ENCODE measurements at places on chromosomes 5 and 9.

DNA sequence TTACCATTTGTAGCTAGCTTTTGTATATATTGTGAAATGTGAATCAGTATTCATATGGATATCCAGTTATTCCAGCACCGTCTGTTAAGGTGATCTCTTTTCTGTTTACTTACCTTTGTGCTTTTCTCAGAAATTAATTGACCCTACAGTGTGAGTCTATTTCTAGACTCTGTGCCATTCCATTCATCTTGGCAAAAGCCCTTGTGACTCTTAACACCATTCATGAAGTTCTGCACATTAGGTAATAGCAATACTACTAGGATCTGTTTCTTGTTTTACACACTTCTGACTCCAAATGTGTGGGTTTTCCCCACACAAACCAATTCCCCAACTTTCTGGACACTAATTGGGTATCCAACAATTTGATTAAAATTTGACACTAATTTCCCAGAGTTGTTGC lies 40.4 kb downstream of the SLC12A2 start:
- no peak for DNase-seq

- DNase-seq, result no peak
Measured at GRCh38 chr9:87464992-87465378, 32.7 kb upstream of the DAPK1 start.

DNA sequence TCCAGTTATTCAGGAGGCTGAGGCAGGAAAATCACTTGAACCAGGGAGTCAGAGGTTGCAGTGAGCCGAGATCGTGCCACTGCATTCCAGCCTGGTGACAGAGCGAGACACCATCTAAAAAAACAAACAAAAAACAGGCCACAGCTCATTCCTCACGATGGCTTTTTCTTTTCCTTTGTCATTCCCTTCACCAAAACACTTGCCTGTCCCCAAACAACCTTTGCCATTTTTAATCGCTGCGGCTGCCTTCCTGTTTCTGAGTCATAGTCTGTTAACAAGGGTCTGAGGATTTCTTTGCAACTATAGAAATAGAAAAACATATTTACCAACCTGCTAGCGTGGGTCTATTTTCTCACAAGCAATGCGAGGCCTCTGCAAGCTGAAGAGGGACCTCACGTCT lies 123.0 kb upstream of the FSTL4 start:
- no peak for DNase-seq

DNA sequence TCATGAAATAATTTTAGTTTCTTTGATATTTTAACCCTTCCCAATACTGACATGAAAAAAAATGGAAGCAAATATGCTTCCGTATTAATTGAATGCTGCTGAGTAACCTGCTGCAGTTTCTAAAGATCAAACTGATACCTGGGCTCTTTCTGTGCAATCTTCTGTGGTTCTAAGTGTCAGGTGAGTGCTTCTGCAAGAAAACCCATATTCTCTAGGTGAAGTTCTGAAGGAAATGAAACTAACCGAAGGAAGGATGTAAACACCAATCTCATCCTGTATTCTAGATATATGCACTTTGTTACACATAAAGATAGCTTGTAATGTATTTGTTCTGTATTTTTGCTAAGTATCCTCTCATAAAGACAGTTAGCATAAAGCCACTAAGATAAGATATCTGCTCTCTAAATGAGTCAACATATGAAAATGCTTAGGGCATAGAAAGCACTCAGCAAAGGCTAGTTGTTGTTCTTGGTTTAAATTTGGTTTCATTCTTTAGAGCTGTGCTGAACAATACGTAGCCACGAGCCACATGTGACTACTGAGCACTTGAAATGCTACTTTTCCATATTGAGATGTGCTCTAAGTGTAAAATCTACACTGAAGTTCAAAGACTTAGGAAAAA lies 52.0 kb downstream of the ITGA2 start:
- DNase-seq, result no peak

GRCh38 chr9:121909111-121909510 lies 184.0 kb downstream of the TTLL11 start:
- DNase-seq, result no peak

GRCh38 chr5:52743970-52744369 lies 43.7 kb upstream of the ITGA1 start:
- peak; percentile 40 for DNase-seq

- DNase-seq, result no peak
Measured at GRCh38 chr5:149358294-149358651, 427 bp downstream of the PCYOX1L start.

GRCh38 chr9:81671880-81672280 lies 17.5 kb downstream of the TLE1 start:
- DNase-seq, result no peak

GRCh38 chr5:114305402-114306207 lies 56.3 kb upstream of the KCNN2 start:
- DNase-seq, result no peak

DNA sequence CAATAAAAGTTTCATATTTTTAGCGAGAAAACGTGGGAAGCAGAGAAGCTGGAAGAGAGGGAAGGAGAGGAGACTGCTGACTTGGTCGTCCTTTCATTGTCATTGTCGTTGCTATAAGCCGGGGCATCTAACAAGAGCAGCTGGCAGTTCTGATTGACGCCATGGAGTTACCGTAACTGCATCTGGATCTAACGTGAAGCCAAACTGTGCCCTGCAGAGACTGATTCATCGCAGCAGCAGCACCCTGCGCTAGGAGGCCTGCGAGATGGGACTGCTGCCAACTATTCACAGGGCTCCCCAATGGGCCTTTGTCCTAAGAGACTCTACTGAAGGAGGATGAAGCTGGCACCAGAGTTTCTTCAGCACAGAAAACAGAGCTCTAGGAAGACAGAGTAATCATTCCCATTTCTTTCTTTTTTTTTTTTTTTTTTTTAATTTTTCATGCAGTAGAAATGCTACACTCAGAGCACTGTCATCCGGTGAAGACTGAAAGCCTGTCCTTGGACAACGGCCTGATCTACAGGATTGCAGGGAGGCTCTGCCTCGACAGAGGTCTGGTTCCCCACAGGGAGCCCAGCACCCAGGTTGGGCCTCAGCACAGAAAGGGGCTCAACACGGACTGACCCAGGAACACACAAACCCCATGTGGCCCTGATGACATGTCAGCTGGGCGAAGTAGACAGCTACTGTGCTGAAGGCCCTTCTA lies 47.8 kb downstream of the RETREG1 start:
- peak; percentile 93 for DNase-seq

DNA sequence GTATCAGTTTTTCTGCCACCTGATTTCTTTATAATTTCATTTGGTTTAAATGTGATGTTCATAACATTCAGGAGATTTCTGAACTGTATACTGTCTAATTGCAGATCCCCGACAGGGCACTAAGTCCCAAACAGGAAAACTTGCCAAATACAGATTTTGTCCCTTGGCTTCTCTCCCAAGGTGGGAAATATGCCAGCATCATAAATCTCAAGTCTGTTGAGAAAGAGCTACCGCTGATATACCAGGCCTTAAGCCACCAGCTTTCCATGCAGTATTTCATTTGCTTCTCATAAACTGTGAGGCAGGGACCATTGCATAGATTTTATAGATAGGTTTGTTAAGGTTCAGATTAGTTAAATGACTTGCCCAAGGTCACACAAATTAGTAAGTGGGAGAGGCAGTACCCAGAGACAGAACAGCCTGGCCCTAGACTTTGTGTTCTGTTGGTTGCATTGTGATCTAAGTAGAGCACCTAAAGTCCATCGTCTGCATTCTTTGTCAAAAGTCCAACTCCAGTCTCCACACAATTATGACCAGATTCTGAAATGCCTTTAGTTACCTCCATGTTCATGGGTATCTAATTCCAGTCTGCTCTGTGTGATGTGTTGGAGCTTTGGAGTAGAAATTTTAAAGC lies 16.2 kb downstream of the GPR21 start:
- no peak for DNase-seq

- no peak for DNase-seq
Measured at GRCh38 chr5:122789461-122790171, 14.7 kb downstream of the SNX2 start.

DNA sequence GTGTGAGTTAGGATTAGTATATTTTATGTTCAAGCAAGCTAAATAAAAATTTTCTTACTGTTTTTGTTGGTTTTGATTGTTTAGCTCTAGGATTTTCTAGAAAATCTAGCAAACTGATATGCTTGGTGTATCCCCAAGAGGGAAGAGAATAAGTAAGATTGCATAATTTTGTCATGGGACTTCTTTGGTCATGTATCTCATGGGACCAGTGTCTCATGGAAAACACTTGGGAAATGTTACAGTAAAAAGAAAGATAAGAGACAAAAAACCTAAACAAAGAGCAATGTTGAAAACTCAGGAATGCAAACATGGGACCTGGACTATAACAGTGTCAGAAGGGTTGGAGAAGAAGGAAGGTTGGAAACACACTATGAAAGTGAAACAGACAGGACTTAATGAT lies 119.4 kb downstream of the TLR4 start:
- DNase-seq, result no peak

GRCh38 chr9:109369285-109369684 lies 48.4 kb upstream of the EPB41L4B start:
- DNase-seq, result no peak

- no peak for DNase-seq
Measured at GRCh38 chr9:131226226-131226625, 50.1 kb downstream of the FAM78A start.

GRCh38 chr5:170114271-170114670 lies 8.6 kb downstream of the FOXI1 start:
- DNase-seq, result no peak

GRCh38 chr9:36165826-36166167 lies 3.4 kb upstream of the CCIN start:
- no peak for DNase-seq

GRCh38 chr5:167889276-167889675 lies 402.2 kb upstream of the WWC1 start:
- no peak for DNase-seq

GRCh38 chr5:56569566-56569965 lies 245.8 kb upstream of the MAP3K1 start:
- DNase-seq, result no peak

DNA sequence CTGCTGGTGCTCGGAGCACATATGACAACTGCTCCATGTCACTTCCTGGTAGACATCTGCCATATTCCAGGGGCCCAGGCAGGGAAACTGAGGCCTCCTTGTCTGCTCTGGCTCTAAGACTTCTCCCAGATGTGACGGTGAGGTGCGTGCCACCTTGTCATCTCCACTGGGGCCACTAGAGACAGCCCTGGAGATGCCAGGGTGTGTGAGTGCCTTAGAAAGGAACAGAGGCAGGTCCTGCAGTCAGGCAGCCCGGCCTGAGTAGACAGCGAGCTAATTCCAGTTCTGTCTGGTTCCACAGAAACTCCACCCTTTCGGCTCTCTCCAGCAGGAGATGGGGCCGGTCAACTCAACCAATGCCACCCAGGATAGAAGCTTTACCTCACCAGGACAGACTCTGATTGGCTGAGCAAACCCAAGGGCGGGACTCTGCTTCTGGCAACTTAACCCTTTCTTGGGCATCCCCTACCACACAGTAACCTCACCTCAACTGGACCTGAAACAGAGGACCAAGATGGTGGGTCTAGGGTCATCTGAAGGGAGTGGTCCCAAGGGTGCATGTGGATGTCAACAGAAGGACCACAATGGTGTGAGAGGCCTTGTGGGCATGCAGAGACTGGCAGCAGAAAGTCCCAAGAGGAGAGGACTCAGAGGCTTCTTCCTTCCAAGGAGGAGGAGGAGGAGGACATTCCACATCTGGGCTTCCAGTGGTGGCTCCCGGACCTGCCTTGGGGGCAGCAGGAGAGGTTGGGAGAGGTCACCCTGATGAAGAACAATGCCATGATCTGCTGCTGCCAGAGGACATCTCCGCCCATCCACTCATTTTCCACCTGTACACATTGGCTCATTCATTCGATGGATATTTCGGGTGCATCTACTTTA lies 77.7 kb downstream of the RGS3 start:
- DNase-seq, result peak; percentile 35

DNA sequence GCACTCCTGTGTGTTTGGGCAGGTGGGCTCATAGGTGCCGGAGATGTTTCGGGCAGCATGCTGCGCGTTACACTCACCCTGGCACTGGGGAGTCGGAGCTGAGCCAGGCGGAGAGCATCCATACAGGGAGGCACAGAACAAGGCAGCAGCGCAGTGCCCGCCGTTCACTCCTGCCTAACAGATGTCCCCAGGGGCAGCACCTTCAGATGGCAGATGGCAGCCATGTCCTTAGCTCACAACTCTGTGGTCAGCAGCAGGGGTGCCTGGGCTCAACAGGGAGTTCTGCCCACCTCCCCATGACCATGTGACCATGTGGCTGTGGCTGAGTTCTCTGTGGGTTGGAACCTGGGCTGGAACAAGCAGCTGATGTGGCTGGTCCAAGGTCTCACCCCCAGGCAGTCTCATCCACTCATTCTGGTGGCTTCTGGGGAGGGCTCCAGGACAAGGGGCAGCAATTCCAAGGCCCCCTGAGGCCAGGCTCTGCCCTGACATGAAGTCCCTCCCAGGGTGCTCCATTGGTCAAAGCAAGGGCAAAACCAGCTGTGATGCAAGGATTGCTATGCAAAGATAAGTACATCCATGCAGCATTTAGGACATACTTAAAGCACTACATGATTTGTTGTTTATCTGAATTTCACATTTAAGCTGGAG lies 64.2 kb downstream of the MRPL36 start:
- DNase-seq, result no peak

- no peak for DNase-seq
Measured at GRCh38 chr5:580436-580835, 31.7 kb upstream of the CEP72 start.

DNA sequence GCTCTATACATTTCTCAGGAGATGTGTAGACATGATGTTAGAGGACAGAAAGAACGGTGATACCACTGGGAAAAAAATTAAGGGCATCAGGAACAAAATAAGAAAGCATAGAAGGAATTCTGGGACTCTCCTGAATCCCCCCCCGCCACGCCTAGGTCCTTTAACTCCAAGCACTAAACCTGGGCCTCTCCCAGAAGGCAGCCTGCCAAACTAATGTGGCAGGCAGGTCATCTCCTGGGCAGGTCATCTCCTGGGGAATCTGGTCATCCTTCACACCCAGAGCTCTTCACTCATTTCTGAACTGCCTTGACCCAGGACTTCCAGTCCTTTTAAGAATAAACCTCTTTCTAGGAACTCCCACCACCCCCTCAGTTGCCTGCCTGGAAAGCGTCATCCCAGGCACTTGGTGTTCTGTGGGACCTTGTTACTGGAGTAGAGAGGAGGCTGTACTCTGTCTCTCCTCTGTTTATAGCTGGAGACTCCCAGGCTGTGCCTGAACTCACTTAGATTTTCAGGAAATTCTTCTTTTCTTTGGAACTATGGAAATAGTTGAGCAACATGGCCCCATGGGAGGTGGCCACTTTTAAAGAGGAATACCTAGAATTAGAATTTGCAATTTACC lies 24.1 kb downstream of the PSAT1 start:
- no peak for DNase-seq

GRCh38 chr9:134363450-134363849 lies 37.2 kb downstream of the RXRA start:
- no peak for DNase-seq

DNA sequence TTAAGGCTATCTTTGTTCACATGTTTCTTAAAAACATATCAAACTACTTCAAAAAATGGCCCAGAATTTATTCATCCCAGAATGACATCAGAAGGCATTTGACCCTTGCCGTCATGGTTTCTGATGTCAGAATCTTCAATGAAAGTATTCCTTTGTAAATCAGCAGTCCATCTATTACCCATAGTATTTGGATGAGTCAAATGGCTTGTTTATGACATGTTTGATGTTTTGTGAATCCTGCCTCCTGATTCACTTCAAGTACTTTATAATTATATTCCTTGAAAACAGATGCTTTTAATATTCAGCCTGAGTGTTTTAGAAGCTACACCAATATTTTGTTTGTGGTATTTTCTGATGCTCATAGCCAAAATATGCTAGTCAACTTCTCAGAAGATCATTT lies 200.8 kb upstream of the MEF2C start:
- DNase-seq, result peak; percentile 62

- DNase-seq, result no peak
Measured at GRCh38 chr9:96044401-96044800, 168.9 kb downstream of the ERCC6L2 start.

GRCh38 chr5:180898621-180899246 lies at the start of gene BTNL8:
BTNL8 (plus strand) TSS chr5:180899159; CDS start chr5:180899311, 152 bp downstream.
- DNase-seq, result no peak

Data from foreskin melanocyte (primary cell).